Iris pigment epithelial cell (primary cell): ENCODE measurements at places on chromosomes 13 and 19.

- DNase-seq: peak; percentile 54
These were observed 30.4 kb upstream of the SLC1A5 start for GRCh38 chr19:46818812-46819211.

DNA sequence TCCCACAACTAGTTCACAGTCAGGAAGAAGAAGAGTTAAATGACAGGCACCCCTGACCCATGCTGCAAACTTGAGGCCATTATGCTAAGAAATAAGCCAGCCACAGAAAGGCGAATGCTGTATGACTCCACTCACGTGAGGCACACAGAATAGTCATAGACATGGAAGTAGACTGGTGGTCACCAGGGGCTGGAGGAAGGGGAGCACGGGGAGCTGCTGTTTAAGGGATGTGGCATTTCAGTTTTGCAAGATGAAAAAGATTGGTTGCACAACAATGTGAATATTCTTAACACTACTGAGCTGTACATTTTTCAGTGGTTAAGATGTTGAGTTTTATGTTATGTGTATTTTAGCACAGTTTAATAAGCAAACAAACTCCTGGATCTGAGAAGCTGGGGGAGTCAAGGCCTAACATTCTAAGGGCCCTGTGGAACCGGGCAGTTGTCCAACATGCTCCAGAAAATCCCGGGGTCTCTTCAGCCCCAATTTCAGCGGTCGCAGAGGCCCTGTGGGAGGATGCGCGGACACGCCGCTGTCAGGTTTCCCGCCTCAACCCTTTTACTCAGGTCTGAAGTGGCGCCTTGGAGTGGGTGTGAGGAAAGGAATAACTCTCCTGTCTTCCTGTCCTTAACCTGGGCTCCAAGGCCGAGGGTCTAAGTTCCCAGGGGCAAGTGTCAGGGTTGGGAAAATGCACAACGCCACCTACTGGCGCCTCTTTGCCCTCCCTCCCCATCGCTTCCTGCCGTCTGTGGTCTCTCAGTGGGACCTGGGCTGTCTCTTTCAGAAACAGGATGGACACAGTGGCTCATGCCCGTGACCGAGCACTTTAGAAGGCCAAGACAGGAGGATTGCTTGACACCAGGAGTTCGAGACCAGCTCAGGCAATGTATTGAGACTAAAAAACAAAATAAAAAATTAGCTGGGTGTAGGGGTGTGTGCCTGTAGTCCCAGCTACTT is 4.4 kb upstream of the TMEM272 start:
- peak; percentile 74 for DNase-seq

GRCh38 chr19:3163230-3163886 is 15.2 kb upstream of the S1PR4 start:
- DNase-seq: peak; percentile 44

GRCh38 chr19:1651568-1652291 is 685 bp downstream of the TCF3 start:
- DNase-seq: peak; percentile 52

GRCh38 chr19:50556282-50557008 is 11.8 kb downstream of the LRRC4B start:
- DNase-seq: peak; percentile 53

DNA sequence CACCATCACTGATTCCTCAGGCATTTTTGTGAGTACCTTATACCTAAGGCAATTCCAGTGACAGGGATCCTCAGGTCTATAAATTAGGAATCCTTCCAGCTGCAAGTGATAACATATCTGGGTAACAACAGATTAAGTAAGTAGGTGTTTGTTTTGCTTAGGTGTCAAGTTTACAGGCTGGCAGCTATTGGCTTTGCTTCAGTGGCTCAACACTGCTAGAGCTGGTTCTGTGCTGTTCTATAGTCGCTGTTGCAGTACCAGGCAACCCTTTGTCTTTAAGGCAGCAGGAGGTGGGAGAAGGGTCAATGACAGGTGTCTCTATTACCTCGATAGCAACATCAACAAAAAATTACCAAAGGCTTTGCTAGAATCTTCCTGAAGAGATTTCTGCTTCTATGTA is 27.0 kb downstream of the SLC10A2 start:
- no peak for DNase-seq

DNA sequence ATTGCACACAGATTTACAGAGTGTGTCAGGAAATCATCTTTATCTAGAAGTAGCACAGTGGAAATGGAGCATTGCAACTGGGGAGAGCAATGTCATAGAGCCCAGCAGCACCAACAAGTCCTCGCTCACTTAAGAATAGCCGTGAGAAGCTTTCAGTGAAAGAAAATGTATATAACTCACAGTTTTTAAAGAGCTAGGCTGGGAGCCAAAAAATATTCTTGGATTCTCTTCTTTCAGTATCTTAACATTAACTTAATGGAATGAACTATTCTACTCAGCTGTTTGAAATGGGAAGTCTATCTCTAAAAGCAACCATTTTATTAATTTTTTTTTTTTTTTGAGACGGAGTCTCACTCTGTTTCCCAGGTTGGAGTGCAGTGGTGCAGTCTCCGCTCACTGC is 329.6 kb downstream of the COG6 start:
- no peak for DNase-seq

GRCh38 chr19:54415208-54415900 is at the start of gene TTYH1:
TSS of gene TTYH1 (plus strand) at chr19:54415464. CDS start at chr19:54415553, 89 bp downstream.
- DNase-seq: no peak

DNA sequence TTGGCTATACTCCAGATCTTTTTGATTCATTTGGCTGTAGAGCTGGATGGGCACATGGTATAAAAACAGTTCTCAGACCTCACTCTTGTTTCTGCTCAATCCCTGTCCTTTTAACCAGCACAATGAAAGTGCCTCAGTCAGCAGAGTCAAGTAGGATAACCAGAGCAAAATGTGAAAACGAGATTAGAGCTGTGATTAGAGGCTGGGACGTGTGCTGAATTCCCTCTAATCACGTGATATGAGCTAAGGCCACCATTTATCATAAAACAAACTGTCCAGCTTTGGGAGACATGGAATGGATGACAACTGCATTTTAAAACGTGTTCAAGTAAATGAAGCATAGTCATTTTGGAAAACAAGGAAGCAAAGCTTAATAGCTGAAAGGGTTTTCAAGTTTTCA is 54.1 kb downstream of the GJA3 start:
- no peak for DNase-seq

DNA sequence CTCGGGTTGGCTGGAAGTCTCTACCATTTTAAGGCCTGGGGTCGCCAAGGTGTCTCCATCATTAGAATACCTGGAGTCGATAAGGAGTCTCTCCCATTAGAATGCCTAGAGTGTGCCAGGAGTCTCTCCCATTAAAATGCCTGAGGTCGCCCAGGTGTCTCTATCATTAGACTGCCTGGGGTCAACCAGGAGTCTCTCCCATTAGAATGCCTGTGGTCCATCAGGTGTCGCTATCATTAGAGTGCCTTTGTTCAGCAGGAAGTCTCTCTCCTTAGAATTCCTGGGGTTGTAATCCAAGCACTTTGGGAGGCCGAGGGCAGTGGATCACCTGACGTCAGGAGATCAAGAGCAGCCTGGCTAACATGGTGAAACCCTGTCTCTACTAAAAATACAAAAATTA is 1533.0 kb downstream of the UQCRFS1 start:
- DNase-seq: no peak

DNA sequence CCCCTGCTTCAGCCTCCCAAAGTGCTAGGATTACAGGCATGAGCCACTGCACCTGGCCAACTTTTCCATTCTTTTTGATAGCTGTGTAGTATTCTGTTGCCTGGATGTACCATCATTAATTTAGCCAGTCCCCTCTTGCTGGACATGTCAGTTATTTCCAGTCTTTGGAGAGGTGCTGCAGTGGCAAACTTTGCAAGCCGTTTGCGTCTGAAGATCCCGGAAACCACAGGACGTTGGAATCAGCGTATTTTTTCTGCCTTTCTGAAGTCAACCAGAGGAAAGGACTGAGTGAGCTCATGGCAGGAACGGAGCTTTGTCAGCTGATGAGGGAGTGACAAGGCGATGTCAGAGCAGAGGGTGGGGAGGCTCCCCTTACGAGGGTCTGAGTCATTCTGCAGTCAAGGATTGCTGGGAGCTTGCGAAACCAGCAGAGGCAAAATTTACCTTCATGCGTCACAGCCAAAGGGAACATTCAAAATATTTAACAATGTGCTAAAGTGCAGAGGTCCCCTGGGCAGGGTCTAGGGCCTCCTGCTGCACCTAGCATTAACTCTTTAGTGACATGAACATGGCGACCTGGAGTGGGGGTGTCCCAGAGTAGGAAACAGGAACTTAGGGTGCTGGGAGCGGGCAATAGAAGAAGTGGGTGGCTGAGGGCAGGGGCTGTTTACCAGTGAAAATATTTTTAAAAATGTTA is 5.6 kb downstream of the C5AR1 start:
- DNase-seq: peak; percentile 99

GRCh38 chr13:91896547-91896946 is 498.1 kb downstream of the GPC5 start:
- DNase-seq: peak; percentile 1

DNA sequence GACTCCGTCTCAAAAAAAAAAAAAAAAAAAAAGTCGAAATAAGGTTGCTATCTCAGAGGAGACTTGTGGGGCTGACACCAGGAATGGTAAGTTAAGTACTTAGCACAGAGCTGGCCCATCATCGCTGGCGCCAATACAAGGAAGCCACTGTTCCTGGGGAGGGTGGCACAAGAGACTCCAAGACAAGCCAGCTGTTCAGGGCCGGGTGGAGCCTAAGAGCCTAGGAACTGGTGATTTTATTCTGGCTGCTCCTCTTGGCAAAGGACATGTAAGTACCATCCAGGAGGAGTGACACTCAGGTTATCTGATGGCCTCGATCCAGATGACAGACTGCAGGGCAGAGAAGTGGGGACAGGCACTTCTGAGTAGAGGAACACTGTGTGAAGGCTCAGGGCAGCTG is 3.8 kb downstream of the ELOF1 start:
- no peak for DNase-seq

- no peak for DNase-seq
These were observed 954.7 kb downstream of the PCDH9 start for GRCh38 chr13:66275416-66275815.

DNA sequence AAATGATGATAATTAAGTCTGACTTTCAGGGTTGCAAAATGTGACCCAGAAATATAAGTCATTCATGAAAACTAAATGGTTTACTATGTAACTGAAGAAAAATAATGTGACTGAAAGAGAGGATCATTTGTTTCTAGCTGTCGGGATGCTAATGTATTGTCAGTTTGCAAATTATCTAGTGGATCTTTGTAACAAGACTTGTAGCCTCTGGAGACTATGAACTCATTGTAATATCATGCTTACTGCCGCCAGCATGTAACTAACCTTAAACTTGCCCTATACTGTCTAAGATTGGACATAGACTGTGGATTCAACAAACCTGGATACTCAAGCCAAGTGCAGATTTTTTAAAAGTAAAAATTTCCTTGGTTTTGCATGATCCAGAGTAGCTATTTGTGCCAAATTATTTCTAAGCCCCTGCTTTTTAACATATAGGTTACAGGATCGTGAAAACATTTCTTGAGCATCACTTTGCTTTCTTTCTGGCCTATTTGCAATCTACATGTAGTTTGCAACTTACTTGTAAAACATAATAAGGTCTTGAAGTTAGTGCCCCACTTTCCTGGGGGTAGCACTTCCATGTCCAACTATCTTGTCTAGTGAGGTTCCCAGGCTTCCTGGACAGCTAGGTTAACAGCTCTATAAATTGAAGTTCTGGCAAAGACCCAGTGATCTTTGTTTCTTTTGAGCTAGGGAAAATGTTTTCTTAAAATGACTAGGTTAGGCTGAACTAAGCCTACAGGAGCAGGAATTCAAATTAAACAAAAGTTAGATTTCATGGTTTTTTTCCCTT is 3.3 kb upstream of the POSTN start:
- DNase-seq: no peak

GRCh38 chr13:62292714-62293480 is 877.2 kb upstream of the PCDH20 start:
- DNase-seq: peak; percentile 3

GRCh38 chr13:98456413-98456845 is 120.5 kb downstream of the STK24 start:
- no peak for DNase-seq

GRCh38 chr19:47619763-47620162 is 10.8 kb downstream of the BICRA start:
- peak; percentile 46 for DNase-seq

GRCh38 chr19:18995804-18996241 is 37.5 kb downstream of the SUGP2 start:
- peak; percentile 88 for DNase-seq

- no peak for DNase-seq
These were observed 9.2 kb downstream of the IQCN start for GRCh38 chr19:18264971-18265540.

DNA sequence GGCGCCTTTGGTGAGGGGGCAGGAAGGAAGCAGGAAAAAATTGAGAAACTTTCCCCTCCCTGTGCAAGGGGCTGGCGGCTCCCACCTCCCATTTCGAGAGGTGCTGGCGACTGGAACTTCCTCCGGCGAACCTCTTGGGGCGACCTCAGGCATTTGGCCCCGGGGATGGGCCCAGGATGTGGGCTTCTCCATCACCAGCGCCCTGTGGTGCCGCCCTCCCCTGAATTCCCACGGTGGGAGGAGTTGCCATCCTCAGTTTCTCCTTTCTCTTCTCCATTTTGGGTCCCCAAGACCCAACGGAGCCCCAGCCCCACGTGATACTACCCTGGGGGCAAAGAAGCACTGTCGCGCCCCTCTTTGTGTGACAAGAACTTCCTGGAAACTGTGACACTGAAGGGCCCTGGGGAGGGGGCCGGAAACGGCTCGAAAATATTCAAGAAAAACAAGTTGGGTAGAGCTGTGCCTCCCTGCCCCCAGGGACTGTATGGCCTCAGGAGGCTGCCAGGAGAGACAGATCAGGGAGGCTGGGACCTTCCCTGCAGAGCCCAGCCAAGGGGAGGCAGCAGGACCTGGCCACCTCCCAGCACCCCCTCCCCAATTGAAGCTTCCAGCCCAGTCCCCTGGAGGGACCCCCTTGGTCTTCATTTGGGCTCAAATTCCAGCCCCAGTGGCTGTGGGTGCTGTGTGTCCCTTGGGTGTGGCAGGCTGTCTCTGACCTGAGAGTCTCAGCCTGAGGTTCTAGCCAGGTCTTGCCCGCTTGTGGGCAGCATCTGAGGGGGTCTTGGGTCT is 16.2 kb upstream of the AP1M2 start:
- no peak for DNase-seq

- peak; percentile 34 for DNase-seq
These were observed 1.7 kb upstream of the SERTAD3 start for GRCh38 chr19:40445780-40446262.

GRCh38 chr13:31538067-31539042 is 201.0 kb upstream of the RXFP2 start:
- DNase-seq: peak; percentile 36
